Stomach (tissue), 19 donors: ENCODE measurements at places on chromosomes 16 and 17.

- peaks cover 35% of the 10 kb centered on the region for H3K36me3 ChIP-seq
- DNase-seq, result no peak
These were observed 33.6 kb downstream of the PRSS54 start for GRCh38 chr16:58261263-58261662.

- no peak overlapping the region for H3K4me3 ChIP-seq
- H3K27me3 ChIP-seq, result no peaks in the 10 kb centered on the region
- H3K4me1 ChIP-seq, result peaks cover 31% of the 10 kb centered on the region
- no peak for DNase-seq
- H3K27ac ChIP-seq, result no peak overlapping the region
- H3K36me3 ChIP-seq, result no peaks in the 10 kb centered on the region
These were observed 12.0 kb upstream of the SLC16A5 start for GRCh38 chr17:75075597-75076336.

- peak; percentile 58 for DNase-seq
- no peaks in the 10 kb centered on the region for H3K27me3 ChIP-seq
- H3K4me1 ChIP-seq, result peaks cover 72% of the 10 kb centered on the region
These were observed 102.8 kb downstream of the XYLT1 start for GRCh38 chr16:17367923-17368322.

GRCh38 chr17:78408476-78409050 lies 30.1 kb downstream of the PGS1 start:
- peaks cover 53% of the 10 kb centered on the region for H3K36me3 ChIP-seq
- H3K4me3 ChIP-seq, result no peak overlapping the region
- peak overlapping the region; percentile 65 for H3K27ac ChIP-seq
- DNase-seq, result no peak
- H3K4me1 ChIP-seq, result peaks cover 37% of the 10 kb centered on the region
- H3K27me3 ChIP-seq, result no peaks in the 10 kb centered on the region

DNA sequence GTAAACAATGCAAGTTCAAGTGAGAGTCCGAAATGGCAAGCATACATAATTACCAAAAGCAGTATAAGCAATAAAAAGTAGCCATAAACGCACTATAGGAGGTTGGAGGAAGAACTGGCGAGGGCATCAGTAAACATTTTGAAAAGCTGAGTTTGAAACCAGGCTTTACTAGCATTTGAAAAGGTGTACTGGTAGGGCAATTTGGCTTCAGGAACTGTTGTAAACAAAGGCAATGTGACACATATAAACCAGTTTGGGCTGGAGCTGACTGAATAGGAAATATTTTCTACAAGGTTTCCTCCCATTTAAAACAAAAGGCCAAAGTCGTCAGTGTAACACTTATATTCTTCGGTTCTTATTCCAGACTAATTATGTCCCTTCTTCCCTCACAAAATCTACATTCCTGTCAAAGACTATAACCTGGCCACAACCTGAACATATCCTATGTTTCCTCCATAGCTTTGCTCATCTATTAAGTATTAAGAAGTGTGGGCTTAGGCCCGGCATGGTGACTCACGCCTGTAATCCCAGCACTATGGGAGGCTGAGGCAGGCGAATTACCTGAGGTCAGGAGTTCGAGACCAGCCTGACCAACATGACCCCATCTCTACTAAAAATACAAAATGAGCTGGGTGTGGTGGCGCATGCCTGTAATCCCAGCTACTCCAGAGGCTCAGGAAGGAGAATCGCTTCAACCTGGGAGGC lies 7.8 kb downstream of the CBX1 start:
- H3K27me3 ChIP-seq, result no peaks in the 10 kb centered on the region
- no peak for DNase-seq
- no peak overlapping the region for H3K4me3 ChIP-seq
- peaks cover 20% of the 10 kb centered on the region for H3K36me3 ChIP-seq
- no peak overlapping the region for H3K27ac ChIP-seq

DNA sequence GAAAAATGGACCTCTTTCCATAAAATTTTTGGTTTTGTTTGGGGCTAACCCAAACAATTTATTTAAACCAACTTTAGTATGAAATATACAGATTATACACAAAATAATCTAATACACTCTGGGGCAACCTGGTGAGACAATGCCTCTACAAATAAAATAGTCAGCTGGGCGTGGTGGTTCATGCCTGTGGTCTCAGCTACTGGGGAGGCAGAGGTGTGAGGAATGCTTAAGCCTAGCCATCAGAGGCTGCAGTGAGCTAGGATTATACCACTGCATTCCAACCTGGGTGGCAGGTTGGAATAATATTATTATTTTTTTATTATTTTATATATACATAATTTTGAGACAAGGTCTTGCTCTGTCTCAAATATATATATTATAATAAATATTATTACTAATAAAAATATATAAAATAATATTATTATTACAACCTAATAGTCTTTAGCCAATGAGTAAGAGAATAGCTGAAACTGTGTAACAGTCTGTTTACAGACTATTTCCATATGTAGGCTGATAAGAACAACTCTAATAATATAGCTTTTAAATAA lies 50.5 kb downstream of the GLG1 start:
- no peak overlapping the region for H3K4me3 ChIP-seq
- H3K27me3 ChIP-seq, result no peaks in the 10 kb centered on the region
- no peak overlapping the region for H3K27ac ChIP-seq
- peaks cover 8% of the 10 kb centered on the region for H3K4me1 ChIP-seq
- peak; percentile 39 for DNase-seq

GRCh38 chr17:80380068-80380467 lies 34.9 kb upstream of the ENDOV start:
- no peak overlapping the region for H3K4me3 ChIP-seq
- H3K27me3 ChIP-seq, result no peaks in the 10 kb centered on the region
- H3K36me3 ChIP-seq, result peaks cover 89% of the 10 kb centered on the region
- no peaks in the 10 kb centered on the region for H3K4me1 ChIP-seq
- no peak overlapping the region for H3K27ac ChIP-seq

DNA sequence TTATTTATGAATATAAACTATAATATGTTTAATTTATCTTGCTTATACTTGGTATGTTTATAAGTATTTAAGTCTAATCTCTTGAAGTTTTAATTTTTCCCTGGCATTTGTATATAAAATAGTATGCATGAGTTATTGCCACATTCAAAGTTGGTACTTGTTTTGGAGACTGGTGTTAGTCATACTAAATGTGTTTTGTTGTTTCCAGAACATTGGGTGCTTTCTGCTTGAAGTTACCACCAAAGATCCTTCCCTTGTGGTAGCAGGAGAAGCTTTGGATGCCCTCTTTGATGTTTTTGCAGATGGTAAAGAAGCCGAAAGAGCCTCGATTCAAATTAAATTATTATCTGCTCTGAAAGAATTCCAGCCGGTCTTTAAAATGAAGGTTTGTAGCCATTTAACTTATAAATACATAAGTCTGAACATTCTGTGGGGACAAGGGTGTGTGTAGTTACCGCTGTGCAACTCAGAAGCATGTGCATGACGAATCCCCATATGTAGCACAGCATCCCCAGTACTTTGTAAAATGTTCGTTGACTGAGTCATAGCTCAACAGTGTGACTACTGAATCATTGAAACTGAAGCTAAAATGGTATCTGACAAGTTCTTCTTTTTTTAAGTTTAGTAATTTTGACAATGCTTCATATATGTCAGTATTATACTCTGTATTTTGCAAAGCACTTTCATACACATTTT lies 36.4 kb downstream of the HEATR3 start:
- DNase-seq, result no peak
- no peak overlapping the region for H3K4me3 ChIP-seq
- no peaks in the 10 kb centered on the region for H3K4me1 ChIP-seq
- H3K36me3 ChIP-seq, result peaks cover 87% of the 10 kb centered on the region

DNA sequence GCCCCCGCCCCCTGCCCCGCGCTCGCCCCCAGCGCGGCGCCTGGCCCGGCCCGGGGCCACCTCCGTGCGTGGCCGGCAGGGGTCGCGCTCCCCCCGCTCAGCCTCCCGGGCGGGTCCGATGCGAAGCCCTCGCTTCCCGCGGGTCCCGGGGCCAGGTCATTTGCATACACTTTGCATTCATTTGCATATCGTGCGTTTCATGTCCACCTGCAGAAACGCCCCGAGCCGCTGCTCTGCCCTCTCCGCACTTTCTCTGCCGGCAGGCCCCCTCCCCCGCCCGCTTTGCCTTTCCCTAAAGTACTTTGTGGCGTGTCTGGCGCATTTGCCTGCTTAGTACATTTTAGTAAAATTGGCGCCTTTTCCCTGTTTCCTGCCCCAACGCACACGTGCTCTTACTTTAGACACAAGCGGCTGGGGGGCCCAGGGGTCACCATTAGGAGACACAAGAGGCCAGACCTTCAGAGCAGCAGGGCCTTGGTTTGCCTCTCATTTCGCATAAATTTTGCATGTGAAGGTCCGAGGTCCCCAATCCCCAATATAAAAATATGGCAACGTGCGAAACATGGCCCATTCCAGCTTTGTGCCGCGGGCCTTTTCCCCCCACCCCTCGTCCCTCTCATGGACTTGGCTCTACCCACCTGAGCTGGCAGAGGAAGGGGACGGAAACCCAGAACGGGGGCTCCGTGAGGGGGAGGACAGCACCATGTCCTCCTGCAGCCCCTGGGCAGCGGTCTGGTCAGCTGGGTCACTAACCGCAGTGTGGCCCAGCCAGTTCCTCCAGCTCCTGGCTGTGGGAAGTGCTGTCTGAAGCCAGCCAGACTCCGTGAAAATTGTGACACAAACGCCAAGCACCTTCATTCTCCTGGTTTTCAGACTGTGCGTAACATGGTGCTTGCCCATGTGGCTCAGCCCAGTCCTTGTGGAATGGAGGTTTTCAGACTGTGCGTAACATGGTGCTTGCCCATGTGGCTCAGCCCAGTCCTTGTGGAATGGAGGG lies 34.8 kb downstream of the CBFA2T3 start:
- H3K27ac ChIP-seq, result peak overlapping the region; percentile 70
- peak; percentile 63 for DNase-seq
- H3K4me3 ChIP-seq, result peak overlapping the region; percentile 75
- peaks cover 20% of the 10 kb centered on the region for H3K4me1 ChIP-seq
- H3K27me3 ChIP-seq, result peaks cover 33% of the 10 kb centered on the region

GRCh38 chr16:63239065-63239570 lies 1202.9 kb upstream of the CDH8 start:
- H3K27me3 ChIP-seq, result no peaks in the 10 kb centered on the region
- H3K4me1 ChIP-seq, result no peaks in the 10 kb centered on the region
- H3K27ac ChIP-seq, result no peak overlapping the region
- H3K36me3 ChIP-seq, result no peaks in the 10 kb centered on the region
- H3K4me3 ChIP-seq, result no peak overlapping the region

GRCh38 chr17:82440991-82441627 lies 9.4 kb downstream of the CYBC1 start:
- H3K4me1 ChIP-seq, result peaks cover 11% of the 10 kb centered on the region
- H3K4me3 ChIP-seq, result no peak overlapping the region
- no peaks in the 10 kb centered on the region for H3K27me3 ChIP-seq
- DNase-seq, result no peak
- peaks cover 76% of the 10 kb centered on the region for H3K36me3 ChIP-seq

GRCh38 chr16:75234856-75235696 lies 16.3 kb downstream of the CTRB1 start:
- peaks cover 35% of the 10 kb centered on the region for H3K4me1 ChIP-seq
- H3K4me3 ChIP-seq, result no peak overlapping the region
- no peaks in the 10 kb centered on the region for H3K27me3 ChIP-seq
- H3K27ac ChIP-seq, result peak overlapping the region; percentile 68

DNA sequence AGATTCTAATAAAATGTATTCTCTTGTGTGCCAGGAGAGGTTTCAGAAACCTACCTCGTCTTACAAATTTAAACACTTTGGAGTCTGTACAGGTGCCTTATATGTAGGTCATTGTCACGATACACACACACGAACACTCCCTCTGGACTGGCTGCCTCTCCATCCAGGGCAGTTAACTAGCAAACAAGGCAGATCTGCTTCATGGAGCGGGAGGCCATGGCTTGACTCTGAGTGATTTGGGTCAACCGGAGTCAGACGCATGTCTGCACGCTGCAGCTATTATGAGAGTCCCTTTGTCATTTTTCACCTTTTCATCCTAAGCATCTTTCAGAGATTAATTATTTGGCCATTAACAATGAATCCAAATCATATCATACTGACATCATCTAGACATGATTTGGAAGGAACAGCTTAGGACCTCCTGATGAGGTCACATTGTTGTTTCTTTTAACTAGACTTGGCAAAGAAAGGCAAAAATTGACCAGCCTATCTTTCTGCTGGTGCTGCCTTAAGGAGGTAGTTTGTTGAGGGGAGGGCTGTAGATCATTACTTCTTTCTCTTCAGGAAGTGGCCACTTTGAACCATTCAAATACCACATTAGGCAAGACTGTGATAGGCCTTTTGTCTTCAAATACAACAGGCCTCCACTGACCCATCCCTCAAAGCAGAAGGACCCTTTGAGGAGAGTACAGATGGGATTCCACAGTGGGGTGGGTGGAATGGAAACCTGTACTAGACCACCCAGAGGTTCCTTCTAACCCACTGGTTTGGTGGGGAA lies 58.9 kb downstream of the HLF start:
- DNase-seq, result no peak
- no peak overlapping the region for H3K4me3 ChIP-seq
- no peaks in the 10 kb centered on the region for H3K4me1 ChIP-seq
- H3K27ac ChIP-seq, result no peak overlapping the region
- H3K27me3 ChIP-seq, result no peaks in the 10 kb centered on the region
- peaks cover 17% of the 10 kb centered on the region for H3K36me3 ChIP-seq

DNA sequence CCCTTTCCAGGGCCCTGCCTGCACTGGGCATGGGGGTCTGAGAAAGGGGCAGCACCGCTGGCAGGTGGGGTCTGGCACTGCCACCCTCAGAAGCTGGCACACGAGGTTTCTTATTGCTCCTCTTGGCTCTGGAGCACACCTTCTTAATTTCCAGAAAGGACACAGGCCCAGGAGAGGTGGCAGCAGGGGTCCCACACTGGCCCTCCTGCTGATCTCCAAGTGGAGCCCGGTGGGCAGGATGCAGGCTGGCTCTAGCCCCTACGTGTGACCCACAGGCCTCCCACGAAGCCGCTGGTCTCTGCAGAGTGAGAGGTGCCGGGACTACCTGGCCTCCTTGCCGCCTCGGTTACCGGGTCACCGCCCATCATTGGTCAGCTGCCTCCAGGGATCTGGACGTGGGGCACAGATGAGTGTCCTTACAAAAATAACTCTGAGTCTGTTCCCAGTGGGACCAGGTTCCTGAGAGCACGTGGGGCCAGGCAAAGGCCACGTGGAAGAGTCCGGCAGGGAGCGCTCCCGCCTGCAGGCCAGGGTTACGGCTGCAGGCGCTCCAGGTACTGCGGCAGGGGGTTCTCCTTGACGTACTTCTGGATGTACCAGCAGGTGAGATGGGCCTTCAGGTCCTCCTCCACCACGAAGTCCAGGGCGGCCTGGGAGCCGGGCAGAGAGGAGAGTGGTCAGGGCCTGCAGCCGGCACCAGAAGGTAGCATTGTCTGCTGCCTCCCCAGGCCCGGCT lies 10.3 kb downstream of the NATD1 start:
- peaks cover 30% of the 10 kb centered on the region for H3K36me3 ChIP-seq
- no peak for DNase-seq
- H3K27me3 ChIP-seq, result no peaks in the 10 kb centered on the region
- no peak overlapping the region for H3K4me3 ChIP-seq

GRCh38 chr16:27822996-27823395 lies 240.5 kb downstream of the GSG1L start:
- no peaks in the 10 kb centered on the region for H3K36me3 ChIP-seq
- peak overlapping the region; percentile 2 for H3K27ac ChIP-seq
- H3K4me3 ChIP-seq, result no peak overlapping the region
- peak; percentile 74 for DNase-seq
- H3K27me3 ChIP-seq, result no peaks in the 10 kb centered on the region
- no peaks in the 10 kb centered on the region for H3K4me1 ChIP-seq
